ENCODE measurements at places on chromosomes 5 and 9. TPM values are rescaled to one million over a fixed set of nuclear protein-coding genes. Genes with fewer than 3 reads are reported as not detected.

The NUTM2G gene
- not detected for total RNA-seq

The LECT2 gene
- total RNA-seq, result not detected

GRCh38 chr9:37938121-37938891 is 34.4 kb upstream of the SLC25A51 start:
- peak; percentile 67 for DNase-seq

- DNase-seq, result no peak
These were observed 145.2 kb downstream of the SLC25A46 start for GRCh38 chr5:110884005-110884404.

The RNF38 gene
- 37.3 TPM for total RNA-seq

DNA sequence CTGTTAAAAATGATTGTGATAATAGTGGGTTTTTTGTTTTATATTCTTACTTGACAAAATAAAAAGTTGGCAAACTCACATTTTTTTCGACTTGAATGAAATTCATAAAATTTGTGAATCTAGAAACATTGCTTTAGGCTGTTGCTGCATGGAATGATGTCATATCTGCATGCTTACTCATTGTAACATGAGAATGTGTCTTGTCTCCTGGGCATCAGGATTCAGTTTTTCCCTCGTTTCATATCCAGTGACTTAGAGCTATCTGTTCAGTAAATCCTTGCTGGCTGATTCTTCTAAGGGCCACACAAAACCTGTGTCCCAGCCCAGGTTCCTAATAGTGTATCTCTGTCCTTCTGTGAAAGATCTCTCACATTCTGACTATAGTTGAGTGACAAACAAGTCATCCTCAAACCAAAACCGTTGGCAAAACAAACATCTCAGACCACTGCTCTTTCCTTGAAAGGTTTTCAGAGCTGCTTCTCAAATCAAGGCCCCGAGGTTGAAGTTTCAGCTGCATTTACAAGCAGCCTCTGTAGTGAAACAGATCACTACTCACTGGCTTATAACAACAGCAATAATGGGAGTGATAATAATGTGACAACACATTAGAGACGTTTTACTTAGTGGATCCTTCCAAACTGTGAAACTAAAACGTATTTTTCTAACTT is 95.0 kb downstream of the NPR3 start:
- DNase-seq, result no peak

DNA sequence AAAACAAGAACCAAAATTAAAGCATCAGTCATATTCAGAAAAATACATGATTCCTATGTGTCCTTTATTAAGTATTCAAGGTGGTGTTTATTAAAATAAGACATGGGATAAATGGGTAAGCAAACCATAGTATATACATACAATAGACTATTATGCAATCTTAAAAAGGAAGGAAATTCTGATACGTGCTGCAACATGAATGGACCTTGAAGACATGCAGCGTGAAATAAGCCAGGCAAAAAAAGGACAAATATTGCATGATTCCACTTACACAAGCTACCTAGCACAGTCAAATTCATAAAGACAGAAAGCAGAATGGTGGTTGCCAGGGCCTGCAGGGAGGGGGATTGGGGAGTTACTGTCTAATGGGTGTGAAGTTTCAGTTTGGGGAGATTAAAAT is 127.7 kb downstream of the DMAC1 start:
- no peak for DNase-seq
